ENCODE measurements at places on chromosomes 1 and 21.

- no peak for DNase-seq
Observed at GRCh38 chr1:44636688-44637598, 37.3 kb downstream of the TMEM53 start.

DNA sequence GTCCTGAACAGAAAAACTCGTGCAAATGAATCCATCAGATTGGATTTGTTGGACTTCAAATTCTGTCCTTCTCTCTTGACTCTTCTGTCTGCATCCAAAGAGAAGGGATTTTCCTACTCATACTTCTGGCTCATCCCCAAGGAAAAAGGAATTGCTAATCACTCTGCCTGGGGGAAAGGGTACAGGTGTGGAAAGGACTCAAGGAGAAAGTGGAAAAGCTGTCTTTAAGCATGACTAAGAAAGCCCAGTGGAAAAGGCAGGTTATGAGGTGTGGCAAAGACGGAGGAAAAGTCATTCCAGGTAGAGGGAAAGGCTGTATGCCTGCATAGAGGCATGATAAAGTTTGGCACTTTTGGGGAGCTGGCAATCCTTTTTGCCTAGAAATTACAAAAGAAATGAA lies 43.4 kb downstream of the PTGS2 start:
- DNase-seq, result no peak

DNA sequence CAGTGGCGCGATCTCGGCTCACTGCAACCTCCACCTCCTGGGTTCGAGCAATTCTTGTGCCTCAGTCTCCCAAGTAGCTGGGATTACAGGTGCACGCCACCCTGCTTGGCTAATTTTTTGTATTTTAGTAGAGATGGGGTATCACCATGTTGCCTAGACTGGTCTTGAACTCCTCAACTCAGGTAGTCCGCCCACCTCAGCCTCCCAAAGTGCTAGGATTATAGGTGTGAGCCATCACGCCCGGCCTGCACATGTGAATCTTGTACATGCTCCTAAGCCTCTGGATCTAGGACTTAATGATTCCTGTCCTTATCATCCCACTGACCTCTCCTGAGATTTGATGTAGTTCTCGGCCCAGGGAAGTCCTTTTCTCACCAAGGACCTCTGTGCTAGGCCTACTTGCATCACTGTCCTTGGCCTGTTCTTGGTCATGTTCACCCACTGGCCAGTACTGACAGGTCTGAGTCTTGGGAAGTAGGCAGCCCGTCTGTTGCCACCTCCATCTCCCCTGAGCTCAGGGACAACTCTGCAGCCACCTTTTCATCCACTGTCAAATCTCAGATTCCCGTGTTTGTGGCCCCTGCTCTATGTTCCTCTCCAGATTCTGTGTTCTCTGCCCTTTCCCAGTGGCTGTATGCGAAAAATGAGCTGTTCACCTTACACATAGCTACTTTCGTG lies 9.4 kb downstream of the HYI start:
- no peak for DNase-seq

- DNase-seq, result no peak
Observed at GRCh38 chr1:71857862-71858261, 424.5 kb downstream of the NEGR1 start.

DNA sequence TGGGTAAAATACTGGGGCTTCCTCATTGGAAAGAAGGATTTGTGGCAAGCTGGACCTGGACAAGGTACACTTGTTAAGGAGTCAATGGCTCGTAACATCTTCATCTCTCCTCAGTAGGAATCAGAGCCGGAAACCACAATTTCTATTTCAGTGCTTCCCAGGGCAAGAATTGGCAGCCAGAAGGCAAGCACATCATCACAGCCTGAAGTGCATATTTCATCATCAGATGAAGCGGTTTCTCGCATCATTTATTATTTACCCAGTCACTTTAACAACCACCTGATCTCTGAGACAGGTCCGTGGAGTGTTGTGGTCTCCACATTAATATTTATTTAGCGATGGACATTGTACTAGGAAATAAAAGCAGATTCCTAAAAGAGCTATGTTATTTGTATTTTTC lies 55.0 kb downstream of the KCNJ15 start:
- DNase-seq, result no peak

DNA sequence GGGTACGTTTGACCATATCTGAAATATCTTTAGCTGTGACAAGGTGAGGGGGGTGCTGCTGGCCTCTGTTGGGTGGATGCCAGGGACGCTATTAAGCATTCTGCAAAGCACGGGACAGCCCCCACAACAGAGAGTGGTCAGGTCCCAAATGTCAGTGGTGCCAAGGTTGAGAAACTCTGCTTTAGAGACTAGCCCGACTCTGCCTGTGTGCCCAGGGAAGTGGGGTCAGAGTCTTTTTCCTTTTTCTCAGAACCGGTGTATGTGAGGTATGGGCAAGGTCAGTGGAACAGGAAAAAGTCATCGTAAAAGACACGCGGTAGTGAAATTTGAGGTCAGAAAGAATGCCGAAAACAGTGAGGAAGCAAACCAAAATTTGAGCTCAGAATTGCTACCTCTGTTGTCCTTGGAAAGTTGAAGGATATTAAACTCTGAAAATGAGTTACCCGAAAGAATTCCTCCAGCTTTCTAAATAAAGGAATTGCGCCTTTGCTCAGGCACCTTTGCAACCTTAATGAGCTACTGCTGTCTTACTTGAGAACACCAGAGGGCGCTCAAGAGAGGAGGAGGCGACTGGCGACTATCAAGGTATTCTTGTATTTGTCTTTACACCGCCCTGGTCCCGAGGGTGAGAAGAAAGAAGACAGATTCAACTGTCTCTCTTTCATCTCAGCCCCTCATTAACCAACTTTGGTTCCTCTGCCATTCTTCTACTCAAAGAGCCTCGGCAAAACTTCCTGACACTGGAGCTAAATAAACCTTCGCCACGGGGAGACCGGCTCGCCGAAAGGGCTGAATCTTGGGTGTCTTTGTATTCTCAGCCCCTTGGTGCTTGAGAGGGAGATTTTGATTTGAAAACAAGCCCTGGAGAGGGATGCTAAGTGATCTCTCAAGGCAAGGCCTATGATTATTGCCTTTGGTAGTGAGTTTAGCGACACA lies 85.4 kb upstream of the OLIG2 start:
- peak; percentile 30 for DNase-seq

DNA sequence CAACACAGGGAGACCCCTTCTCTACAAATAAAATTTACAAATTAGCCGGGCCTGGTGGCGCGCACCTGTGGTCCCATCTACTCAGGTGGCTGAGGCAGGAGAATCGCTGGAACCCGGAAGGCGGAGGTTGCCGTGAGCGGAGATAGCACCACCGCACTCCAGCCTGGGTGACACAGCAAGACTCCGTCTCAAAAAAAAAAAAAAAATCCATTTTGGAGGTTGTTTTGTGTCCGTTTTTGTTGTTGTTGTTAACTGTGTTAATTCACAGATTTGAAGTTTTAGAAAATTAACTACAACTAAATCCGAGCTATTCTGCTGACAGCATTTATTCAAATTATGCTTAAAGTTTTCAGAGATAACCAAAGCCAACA lies 618 bp downstream of the CLCC1 start:
- DNase-seq, result no peak

- DNase-seq, result no peak
Observed at GRCh38 chr1:18299441-18300338, 181.0 kb upstream of the KLHDC7A start.

DNA sequence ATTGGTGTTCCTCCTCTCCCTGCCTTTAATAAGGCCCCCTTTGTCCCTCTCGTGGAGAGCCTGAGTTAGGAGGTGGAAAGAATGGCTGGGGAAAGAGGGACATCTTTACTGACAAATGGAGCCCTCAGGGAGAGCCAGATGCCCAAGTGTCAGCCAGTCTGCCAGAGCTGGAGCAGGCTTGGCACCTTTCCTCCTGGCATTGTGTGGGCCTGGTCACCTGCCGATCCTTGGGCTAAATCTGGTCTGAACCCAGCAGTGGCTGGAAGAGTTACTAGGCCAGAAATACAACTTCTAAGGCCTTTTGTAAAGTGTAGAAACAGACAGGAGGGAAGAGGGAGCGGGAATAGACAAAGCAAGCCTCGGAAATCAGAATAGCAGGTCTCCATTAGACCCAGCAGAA lies 24.9 kb downstream of the VANGL1 start:
- DNase-seq, result no peak

- DNase-seq, result no peak
Observed at GRCh38 chr1:182977480-182977879, 24.5 kb upstream of the SHCBP1L start.

- no peak for DNase-seq
Observed at GRCh38 chr1:167452483-167452882, 65.8 kb downstream of the CD247 start.

DNA sequence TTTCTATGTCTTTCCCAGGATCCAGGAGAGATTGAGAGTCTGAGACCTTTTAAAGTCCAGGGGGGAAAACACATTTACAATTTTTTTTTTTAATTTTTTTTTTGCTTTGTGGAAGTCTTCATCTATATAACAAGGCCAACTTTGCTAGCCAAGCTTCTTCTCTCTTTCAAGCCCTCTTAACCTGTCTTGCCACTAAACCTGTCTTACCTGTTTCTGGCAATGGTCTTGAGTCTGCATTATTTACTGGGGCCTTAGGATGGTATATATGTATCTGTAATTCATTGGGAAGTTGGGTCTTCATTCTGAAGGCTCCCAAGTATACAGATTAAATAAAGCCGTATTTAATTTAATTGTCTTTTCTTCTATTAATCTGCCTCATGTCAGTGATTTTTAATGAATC lies 750.9 kb upstream of the B3GALT2 start:
- DNase-seq, result no peak

- no peak for DNase-seq
Observed at GRCh38 chr21:32278103-32278502, 746 bp downstream of the MIS18A start.

DNA sequence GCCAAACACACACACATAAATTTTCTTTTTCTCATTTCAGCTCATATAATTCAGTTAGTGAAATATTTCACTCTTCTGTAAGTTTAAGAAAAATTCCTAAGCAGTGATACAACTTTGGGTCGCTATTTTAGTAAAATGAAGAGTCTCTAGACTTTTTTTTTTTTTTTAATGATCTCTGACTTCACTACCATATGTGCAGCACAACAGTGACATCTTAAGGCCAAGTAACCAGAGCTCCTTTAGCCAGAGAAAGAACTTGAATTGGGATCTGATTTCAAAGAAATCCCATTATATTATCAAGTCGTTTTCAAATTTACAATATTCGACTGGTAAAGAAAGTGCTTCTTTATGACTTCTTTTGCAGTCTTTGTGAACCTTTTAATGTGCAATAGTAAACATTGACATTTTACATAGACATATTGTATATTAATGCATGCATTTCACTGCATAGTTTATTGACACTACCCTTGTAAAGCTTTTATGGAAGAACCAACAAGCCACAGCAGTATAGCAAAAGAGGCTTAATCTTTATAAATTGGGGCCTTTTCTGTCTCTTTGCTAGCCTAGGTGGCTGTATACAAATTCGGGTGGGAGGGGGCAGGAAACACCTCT lies 62.2 kb downstream of the LRRC40 start:
- no peak for DNase-seq

GRCh38 chr1:89932598-89933364 lies 62.1 kb upstream of the ZNF326 start:
- DNase-seq, result no peak

GRCh38 chr21:38409907-38410306 lies 88.4 kb downstream of the ERG start:
- no peak for DNase-seq

GRCh38 chr21:38095220-38095619 lies 161.6 kb upstream of the KCNJ15 start:
- DNase-seq, result no peak

DNA sequence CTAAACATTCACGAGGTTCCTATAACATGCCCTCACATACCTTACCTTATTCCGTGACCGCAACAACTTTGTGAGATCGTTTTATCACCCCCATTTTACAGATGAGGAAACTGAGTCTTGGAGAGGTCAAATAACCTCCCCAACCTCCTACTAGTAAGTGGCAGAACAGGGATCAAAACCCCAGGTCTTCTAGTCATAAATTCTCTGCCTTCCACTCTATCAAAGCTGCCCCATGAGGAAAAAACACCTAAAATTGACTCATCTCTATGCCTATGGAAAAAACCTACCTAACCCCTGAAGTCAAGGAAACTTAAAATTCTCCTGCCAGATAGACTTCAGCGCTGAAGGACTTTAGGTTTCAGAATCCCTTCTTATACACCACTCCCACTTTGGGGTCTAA lies 69.5 kb upstream of the ERRFI1 start:
- no peak for DNase-seq

DNA sequence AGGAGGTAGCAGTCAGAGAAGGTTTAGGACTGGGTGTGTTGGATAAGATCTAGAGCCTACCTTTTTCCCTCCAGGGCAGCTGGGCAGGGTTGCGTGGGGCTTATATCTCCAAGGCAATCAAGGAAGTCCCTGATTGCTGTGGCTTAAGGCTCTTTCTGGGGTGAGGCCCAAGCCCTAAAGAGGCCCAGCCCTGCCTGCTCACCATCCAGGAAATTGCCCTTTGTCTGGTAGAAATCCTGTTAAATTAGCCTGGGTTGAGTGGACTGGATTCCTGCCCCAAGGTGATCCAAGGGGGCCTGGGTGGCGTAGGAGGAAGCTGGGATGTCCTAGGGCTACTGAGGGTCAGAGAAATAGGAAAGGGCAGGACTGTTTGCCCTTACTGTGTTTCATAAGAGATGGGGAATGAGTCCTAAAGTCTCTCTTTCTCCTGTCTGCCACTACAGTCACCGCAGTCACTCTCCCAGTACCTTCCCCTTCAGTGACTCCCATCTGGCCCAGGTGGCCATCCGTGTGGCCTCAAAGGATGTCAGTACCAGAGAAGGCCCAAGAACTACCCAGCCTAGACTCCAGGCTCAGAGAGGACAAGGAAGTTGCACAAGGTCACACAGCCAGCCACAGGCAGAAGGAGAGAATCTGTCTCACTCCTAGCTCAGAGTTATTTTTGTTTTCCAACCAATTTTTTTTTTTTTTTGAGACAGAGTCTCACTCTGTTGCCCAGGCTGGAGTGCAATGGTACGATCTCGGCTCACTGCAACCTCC lies 25.8 kb downstream of the MFSD2A start:
- no peak for DNase-seq

DNA sequence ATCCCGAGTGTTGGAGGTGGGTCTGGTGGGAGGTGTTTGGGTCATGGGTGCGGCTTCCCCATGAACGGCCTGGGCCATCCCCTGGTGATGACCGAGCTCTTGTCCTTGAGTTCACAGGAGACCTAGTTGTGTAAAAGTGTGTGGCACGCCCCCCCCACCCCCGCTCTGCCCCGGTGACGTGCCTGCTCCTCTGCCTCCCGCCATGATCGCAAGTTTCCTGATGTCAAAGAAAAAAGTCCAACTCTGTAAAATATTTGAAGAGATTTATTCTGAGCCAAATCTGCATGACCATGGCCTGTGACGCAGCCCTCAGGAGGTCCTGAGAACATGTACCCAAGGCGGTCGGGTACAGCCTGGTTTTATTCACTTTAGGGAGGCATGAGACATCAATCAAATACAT lies 125.1 kb upstream of the COL6A1 start:
- DNase-seq, result no peak

- no peak for DNase-seq
Observed at GRCh38 chr1:97849345-97850340, 71.2 kb downstream of the DPYD start.
